ENCODE measurements at places on chromosomes 12 and 14. TPM values are rescaled to one million over a fixed set of nuclear protein-coding genes. Genes with fewer than 3 reads are reported as not detected.

Gene RAPGEF3
- total RNA-seq, result 1.4 TPM

Gene TOMM20L
- total RNA-seq, result not detected

Gene SUDS3
- 23.8 TPM for total RNA-seq

Gene OAS3
- 9.3 TPM for total RNA-seq

Gene LRRC43
- total RNA-seq, result not detected

Gene ACSM4
- not detected for total RNA-seq

Gene IRAK4
- 22.1 TPM for total RNA-seq

Gene OR6C2
- not detected for total RNA-seq

Gene RIC8B
- 9.6 TPM for total RNA-seq

Gene DAO
- not detected for total RNA-seq

Gene NRXN3
- not detected for total RNA-seq

Gene AKAP6
- total RNA-seq, result 1.3 TPM

Gene KRT80
- total RNA-seq, result not detected

Gene FGD4
- 0.21 TPM for total RNA-seq

Gene NPFF
- total RNA-seq, result not detected

Gene AQP5
- total RNA-seq, result not detected

Gene KRT6B
- not detected for total RNA-seq

Gene L3HYPDH
- 9.1 TPM for total RNA-seq

Gene KRT6C
- not detected for total RNA-seq

Gene PITPNM2
- 9.3 TPM for total RNA-seq

Gene AICDA
- not detected for total RNA-seq

Gene KRT79
- 0.23 TPM for total RNA-seq

Gene SOCS2
- total RNA-seq, result 14.4 TPM

Gene RERG
- total RNA-seq, result not detected

Gene LRTM2
- total RNA-seq, result not detected

Gene MYRFL
- total RNA-seq, result not detected

Gene DIO3
- total RNA-seq, result not detected

Gene FGF6
- not detected for total RNA-seq

Gene FAIM2
- total RNA-seq, result 1.0 TPM

Gene TMBIM4
- 52.4 TPM for total RNA-seq

Gene FERMT2
- 3.6 TPM for total RNA-seq

Gene OLR1
- not detected for total RNA-seq

Gene PLEKHG7
- total RNA-seq, result not detected

Measured in activated CD8-positive, alpha-beta memory T cell treated with anti-CD3 and anti-CD28 coated beads for 36 hours (primary cell).